CD4-positive, alpha-beta T cell treated with Interleukin-12 subunit alpha and Interleukin-12 subunit beta, for 1 hour (primary cell): ENCODE measurements at places on chromosomes 12 and 14.

- DNase-seq, result no peak
These were observed 1093.3 kb downstream of the SLC16A7 start for GRCh38 chr12:60689137-60689536.

DNA sequence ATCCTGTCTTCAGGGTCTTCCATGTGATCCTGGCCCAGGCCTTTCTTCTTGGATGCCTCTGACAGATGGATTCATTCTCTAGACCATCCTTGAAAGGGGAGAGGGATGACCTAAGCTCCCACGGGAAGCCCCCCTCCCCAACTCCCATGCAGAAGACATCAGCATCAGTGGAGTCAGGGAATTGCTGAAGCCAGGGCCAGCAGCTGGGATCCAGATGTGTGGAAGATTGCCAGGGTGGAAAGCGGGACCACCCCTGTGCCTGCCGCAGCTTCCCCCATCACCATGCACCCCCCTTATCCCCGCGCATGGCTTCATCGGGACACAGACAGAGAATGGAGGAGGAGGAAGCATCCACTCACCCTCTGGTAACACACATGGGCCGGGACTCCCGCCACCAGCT lies 183.6 kb upstream of the PRMT8 start:
- no peak for DNase-seq

GRCh38 chr14:59159169-59159568 lies 29.3 kb upstream of the DAAM1 start:
- DNase-seq, result no peak

- no peak for DNase-seq
These were observed 153.7 kb upstream of the IGF1 start for GRCh38 chr12:102633981-102634605.

- no peak for DNase-seq
These were observed 4.0 kb downstream of the CLEC1A start for GRCh38 chr12:10094646-10095395.

DNA sequence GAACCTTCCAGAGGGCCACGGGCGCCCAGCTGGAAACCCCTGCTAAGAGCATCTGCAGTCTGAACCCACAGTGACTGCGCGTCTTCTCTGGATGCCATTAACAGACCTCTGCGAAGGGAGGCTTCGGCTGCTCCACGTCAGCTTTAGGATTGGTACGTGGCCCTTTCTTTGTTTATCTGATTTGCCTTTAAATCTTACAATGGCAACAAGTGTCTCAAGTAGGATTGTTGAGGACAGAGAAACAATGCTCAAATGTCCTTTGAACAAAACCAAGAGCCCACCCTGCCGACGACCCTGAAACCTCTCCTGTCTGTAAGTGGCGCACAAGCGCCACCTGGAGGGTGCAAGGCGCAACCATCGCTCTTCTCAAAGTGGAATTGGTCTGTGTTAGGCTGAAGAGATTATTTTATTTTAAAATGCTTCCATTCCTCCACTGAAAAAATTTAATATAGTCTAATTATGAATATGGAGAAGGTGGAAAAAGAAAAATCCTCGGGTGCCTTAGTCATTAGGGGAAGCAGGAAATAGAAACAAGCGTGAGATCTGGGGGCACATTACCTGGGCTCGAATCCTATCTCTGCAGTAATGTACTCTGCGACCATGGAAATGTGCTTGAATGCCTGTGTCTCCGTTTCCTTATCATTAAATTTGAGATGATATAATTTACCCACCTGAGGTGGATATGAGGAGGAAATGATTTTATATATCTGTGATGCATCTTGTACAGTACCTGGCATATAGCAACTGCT lies 82.6 kb upstream of the PTPRB start:
- DNase-seq, result peak; percentile 30

GRCh38 chr14:55026793-55027561 lies at the start of the genes SOCS4 and WDHD1:
TSS of gene SOCS4 (plus strand) at chr14:55027236. CDS start at chr14:55043042, 15,806 bp downstream.
TSS of gene WDHD1 (minus strand) at chr14:55027099. CDS start at chr14:55026787, 312 bp downstream.
- DNase-seq, result peak; percentile 96

GRCh38 chr12:84497819-84498218 lies 414.8 kb downstream of the SLC6A15 start:
- no peak for DNase-seq

GRCh38 chr12:96501133-96501761 lies 11.9 kb downstream of the CFAP54 start:
- peak; percentile 75 for DNase-seq

DNA sequence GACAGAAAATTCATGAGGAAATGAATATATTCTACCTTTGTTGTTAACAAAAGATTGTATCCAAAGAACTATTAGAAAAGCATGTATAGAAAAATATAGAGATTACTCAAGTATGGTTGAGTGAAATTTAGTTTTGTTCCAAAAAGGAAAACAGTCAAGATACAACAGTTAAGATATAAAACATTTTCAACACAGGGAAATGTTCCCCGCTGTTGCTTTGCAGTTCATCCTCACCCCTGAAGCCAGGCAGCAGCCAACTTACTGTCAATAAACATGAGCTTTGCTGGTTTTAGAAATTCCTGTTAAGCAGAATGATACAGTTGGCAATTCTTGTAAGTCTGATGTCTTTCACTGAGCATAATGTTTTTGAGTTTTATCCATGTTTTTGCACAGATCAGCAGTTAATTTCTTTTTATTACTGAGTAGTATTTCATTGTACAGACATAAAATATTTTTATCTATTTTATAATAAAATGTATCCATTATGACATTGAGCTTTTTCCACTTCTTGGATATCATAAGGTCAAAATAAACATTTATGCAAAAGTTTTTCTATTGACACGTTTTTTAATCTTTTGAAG lies 1.2 kb upstream of the CLEC2B start:
- DNase-seq, result no peak

GRCh38 chr14:94153750-94154342 lies 20.3 kb upstream of the PPP4R4 start:
- DNase-seq, result no peak

- no peak for DNase-seq
These were observed 27.8 kb downstream of the SCARB1 start for GRCh38 chr12:124835656-124836410.

DNA sequence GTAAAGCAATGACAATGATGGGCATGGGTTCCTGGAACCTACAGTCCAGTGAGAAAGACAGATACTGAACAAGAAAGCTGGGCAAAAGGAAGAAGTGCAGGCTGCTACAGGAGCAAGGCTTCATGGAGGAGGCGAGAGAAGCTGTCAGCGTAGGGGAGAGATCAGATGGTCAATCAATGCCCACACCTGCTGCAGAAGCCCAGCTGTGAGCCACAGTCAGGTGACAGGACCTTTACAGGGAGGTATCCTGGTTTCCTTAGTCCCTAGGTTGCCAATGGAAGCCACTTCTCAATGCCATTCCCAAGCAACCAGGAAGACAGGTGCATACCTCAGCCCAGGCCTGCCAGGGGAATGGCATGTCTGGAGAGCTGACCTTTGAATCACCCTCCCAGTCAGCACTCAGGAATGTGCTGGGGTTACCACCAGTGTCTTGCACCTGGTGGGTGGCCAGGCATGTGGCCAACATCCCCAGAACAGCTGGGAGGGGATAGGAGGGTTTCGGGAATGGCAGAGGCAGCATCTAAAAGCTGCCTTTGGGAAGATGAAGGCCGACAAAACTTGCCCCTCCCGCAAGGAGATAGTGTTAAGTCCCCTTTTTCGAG lies 170.3 kb downstream of the TTC7B start:
- DNase-seq, result no peak
